ENCODE measurements at places on chromosomes 5 and 9.
A peak's percentile ranks its signal among the peaks of the same experiment; 100 is the strongest.

DNA sequence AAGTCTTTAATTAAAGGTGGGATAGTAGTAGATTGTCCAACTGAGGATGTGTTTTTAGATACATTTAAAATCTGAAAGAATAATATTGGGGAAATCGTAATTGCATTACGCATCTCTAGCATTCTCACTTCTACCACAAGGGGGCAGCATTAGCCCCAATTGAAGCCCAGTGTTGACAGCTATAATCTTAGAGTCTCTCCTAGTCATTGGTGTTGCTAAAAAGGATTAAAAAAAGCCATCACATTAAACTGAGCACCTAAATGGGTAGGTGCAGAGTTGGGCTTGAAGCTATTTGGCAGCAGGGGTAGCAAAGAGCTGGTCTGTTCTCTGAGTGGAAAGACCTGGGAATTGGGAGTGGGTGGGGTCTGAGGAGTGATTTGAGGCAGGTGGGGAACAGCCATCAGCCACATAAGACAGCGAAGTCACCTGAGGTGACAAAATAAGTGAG is 177.2 kb downstream of the OSTF1 start:
- peak; percentile 34 for DNase-seq

GRCh38 chr9:127360250-127360649 is 36.7 kb upstream of the SLC2A8 start:
- DNase-seq = no peak

DNA sequence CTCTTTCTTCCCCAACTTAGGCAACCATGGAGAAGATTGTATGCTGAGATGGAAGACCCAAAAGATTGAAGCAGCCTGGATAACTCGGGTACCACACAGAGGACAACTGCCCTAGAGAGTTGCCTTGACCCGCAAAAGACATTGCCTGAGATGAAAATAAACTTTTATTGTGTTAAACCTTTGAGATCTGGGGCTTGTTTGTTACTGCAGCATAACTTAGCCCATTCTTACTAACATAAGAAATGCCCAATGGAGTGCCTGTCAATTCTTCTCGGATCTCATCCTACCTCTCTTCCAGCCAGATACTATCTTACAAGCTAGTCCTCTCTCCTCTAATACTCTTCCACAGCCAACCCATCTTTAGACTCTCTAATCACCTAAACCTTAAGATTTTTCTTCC is 76.8 kb downstream of the GCNT4 start:
- no peak for DNase-seq

- DNase-seq = peak; percentile 60
Measured at GRCh38 chr5:139038613-139039305, 159.4 kb downstream of the SIL1 start.

DNA sequence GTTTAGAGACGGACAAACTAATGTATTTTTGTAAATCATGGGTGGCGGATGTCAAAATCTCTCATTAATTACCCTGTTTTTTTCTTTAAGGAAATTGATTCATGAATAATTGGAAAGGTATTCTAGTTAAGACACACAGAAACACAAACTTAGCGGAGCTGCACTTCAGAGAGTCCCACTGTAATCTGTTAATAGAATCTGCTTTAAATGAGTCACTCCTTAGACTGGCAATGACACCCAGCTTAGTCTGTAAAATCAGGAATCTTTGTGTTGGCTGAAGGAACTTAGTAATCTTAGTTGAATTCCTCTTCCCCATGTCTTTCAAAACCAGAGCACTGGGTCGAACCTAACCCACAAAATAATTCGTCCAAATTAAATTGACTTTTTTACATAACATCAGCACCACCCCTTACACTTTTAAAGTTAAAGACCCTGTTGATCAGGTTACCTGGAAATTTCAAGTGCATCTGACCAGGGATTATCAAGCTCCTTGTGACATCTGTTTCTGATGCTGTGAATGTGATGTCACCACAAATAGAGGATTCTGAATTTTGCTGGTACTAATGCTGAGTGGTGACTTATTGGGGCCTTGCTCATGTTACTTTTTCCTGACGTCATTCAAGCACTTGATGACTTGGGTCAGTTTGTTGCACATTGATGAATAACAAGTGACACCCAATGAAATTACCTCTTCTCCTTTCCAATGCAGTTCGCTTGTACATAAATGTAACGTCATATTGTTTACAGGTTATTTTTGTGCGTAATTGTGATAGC is 313.6 kb downstream of the KCTD16 start:
- peak; percentile 34 for DNase-seq

DNA sequence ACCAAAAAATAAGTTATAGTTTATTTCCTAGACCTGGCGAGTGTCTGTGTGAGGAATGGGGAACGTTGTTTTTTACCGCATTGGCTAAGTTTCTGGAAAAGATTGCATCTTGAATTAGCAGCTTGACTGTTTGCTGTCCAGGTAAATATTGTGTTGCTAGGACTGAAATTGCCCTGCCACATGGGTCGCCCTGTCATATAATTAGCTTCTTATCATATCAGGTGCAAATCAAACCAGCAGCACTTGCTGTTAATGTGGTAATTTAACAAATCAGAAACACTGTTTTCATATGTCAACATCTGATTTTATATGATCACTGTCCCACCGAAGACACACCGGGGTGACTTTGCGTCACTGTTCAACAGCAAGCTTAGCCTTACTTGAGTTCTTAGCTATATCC is 63.7 kb upstream of the ZNF622 start:
- no peak for DNase-seq

- DNase-seq = no peak
Measured at GRCh38 chr5:161411156-161411555, 135.4 kb downstream of the GABRB2 start.

DNA sequence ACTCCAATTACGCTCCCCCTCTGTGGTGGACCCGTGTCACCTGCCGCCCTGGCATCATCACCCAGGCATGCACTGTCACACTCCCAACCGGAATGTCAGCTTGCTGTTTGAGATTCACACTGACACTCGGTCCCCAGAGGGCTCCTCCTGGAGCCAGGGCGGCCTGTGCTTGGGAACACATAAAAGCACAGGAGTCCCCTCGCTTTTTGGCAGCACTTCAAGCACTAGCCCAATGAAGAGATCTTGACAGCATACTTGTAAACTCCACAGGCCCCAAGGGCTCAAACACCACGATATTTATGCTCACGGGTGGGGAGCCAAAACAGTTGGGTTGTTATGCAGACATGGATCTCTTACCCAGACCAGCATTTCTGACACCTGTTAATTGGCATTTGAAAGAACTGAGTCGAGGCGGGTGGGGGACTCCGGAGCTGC is 90.8 kb upstream of the EGFLAM start:
- DNase-seq = peak; percentile 36

DNA sequence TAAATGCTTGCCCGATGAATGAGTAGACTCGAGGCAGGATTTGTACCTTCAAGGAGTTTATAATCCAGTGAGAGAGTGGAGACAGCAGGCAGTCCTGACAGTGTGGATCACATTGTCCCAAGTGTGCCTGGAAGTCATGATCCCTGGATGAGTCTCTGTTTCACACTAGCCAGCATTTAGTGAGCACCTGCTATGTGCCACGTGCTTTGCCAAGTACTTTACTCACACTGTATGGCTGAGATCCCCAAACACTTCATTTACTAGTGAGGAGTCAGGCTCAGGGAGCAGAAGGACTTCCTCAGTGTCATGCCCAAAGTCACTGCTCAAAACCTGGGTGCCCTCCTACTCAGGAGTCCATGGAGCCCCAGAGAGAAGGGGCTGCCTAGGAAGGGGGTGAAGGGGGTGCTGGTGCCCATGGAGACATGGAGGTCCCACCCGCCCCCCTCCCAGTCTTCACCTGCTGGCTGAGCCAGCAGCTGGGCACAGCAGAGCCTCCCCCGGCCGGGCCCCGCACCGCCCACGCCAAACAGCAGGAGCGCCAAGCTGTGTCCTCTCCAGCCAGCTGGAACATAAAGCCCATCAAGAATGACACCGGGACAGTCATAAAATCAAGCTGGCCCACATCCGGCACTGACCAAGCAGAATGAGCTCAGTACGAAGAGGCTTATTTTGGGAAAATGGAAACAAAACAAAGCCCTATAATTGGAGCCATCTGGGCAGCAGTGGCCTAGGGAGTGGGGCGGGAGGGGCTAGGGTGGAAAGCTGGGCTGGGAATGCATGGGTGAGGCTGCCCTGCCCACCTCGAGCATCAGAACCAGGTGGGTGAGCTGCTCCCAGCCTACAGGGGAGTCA is 10.6 kb downstream of the LAMC3 start:
- DNase-seq = peak; percentile 88

- peak; percentile 42 for DNase-seq
Measured at GRCh38 chr5:34655354-34655991, 655 bp upstream of the RAI14 start.

- DNase-seq = no peak
Measured at GRCh38 chr9:93668261-93668871, 92.0 kb downstream of the PHF2 start.

GRCh38 chr9:82600536-82601292 is 462.2 kb downstream of the RASEF start:
- no peak for DNase-seq

- DNase-seq = no peak
Measured at GRCh38 chr5:55141945-55142690, 17.9 kb upstream of the GPX8 start.

- no peak for DNase-seq
Measured at GRCh38 chr5:10099548-10099947, 150.1 kb downstream of the ATPSCKMT start.

DNA sequence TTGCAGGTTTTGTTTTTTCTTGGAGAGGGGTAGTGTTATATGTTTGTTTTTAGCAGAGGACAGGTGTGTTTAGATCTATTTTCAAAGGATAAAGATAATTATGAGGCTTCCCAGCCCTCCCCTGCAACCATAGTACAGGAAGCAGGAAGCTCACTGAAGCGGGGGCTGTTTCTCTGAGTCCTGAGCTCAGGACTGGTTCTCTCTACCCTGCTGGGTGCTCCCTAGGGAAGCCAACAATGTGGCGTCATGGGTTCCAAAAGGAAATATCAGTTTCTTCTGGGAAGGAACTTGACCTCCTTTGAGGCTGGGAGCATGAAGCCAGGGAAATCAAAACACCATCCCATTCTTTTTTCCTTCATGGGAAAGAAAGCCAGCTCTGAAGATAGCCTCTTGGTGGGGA is 62.2 kb downstream of the RAD23B start:
- DNase-seq = no peak

DNA sequence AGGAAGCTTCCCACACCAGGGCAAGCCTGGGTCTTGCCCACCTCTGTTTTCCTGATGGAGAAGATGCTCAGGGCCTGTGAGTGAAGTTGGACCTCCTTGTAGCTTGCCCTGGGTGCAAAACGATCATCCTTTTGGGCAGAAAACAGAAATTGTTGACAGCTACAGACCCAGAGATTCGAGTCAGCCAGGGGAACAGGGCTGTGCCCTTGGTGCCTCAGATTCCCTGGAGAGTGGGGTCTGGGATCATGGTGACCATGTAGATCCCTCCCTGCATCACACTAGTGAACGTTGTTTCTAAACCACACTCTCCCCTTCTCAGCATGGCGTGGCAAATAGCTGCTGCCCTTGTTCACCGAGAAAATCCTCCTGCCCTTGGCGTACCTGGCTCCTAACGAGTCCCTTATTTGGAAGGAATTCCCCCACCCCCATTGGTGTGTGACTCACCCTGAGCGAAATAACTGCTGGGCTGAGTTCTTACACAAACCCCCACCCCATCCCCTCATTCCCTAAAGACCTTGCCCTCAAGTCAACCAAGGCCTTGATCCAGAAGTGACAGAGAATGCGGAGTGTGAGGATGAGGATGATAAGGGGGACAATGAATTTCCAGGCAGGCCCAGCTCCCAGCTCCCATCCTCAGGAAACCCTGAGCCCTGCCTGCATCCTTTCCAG is 1.1 kb upstream of the DCANP1 start:
- no peak for DNase-seq

DNA sequence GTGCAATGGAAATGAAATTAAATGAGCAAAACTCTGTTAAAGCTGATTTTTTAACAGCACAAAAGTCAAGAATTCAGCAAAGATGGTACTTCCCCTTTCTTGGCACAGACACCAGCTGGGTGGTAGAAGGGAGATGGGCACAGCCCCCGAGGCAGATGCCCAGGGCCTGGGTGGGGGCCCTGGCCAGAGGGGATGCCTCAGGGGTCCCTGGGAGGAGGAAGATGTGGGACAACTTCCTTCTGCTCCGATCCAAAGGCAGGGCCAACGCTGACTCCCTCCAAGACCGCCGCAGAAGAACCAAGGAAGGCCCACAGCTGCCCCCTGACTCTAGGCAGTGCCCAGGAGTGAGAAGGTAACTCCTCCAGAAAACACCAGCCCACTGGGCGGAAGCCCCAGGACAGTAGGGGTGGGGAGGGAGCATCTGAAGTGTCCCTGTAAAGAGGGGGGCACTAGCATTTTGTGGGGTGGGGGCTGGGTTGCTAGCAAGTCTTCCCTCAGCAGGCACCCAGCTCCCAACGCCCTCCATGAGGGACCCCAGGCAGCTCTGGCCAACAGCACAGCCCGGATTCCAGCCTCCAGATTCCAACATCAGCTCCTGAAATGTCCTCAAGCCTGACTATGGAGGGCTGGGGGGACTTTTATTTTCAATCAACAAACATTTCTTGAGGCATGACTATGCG is 4.9 kb downstream of the NACC2 start:
- no peak for DNase-seq

DNA sequence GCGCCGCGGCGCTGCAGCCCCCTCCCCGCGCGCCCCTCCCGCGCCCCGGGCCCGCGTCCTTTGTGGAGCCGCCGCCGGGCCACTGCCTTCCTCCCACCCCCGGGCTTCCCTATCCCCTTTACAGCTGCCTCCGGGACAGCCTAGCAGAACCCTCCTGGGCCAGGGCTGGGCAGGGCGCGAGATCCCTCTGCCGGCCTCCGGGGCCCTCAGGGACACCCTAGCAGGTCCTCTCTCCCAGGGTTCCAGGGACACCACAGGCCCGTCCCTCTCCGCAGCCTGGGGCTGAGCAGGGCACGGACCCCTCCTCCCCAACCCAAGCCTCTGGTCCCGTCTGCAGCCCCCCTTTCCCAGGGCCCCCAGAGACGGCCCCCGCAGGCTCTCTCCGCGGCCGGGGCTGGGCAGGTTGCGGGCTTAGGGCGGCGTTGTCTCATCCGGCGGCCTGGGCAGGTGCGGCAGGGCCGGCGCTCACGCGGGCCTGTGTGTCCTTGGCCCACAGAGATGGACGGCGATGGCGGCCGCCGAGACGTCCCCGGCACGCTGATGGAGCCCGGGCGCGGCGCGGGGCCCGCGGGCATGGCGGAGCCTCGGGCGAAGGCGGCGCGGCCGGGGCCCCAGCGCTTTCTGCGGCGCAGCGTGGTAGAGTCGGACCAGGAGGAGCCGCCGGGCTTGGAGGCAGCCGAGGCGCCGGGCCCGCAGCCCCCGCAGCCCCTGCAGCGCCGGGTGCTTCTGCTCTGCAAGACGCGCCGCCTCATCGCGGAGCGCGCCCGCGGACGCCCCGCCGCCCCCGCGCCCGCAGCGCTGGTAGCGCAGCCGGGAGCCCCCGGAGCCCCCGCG is 710 bp downstream of the WNK2 start:
- peak; percentile 41 for DNase-seq

GRCh38 chr5:126808521-126808988 is 31.6 kb downstream of the LMNB1 start:
- DNase-seq = no peak

Data from NCI-H524 (cell line).